ENCODE measurements at places on chromosomes 13 and 19. TPM values are rescaled to one million over a fixed set of nuclear protein-coding genes. Genes with fewer than 3 reads are reported as not detected.
A peak's percentile ranks its signal among the peaks of the same experiment; 100 is the strongest.

DNA sequence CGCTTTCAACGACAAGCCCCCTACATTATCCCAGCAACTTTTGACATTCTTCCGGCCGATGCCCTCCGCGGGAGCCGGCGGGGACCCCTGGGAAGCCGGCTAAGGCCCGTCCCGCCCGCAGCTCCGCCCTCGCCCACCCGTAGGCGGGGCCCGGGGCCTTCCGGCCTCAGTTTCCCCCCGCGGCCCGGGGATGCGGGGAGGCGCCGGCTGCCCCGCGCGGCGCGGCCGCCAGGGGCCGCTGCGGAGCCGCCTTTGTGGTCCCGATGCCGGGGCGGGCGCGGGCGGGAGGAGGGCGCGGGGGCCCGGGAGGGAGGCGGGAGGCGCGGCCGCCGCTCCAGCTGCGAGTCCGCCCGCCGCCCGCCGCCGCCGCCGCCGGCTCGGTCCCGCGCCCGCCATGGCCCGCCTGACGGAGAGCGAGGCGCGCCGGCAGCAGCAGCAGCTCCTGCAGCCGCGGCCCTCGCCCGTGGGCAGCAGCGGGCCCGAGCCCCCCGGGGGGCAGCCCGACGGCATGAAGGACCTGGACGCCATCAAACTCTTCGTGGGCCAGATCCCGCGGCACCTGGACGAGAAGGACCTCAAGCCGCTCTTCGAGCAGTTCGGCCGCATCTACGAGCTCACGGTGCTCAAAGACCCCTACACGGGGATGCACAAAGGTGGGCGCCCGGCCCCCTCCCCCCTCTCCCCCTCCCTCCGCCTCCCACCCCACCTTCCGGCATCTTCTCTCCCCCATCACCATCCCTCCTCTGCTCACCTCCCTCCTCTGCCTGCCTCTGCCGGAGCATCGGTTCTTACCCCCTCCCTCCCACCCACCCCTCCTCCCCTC, at the start of gene CELF5:
CELF5 (plus strand) TSS at position 316 of the 823 bp plus-strand sequence; CDS start at position 395, 79 bp downstream.
- H3K4me3 ChIP-seq: peak within 1 kb of the TSS; percentile 34
- no peaks in the 10 kb centered on the region for H3K36me3 ChIP-seq
- H3K4me1 ChIP-seq: peaks cover 8% of the 10 kb centered on the region
- no peak for DNase-seq

DNA sequence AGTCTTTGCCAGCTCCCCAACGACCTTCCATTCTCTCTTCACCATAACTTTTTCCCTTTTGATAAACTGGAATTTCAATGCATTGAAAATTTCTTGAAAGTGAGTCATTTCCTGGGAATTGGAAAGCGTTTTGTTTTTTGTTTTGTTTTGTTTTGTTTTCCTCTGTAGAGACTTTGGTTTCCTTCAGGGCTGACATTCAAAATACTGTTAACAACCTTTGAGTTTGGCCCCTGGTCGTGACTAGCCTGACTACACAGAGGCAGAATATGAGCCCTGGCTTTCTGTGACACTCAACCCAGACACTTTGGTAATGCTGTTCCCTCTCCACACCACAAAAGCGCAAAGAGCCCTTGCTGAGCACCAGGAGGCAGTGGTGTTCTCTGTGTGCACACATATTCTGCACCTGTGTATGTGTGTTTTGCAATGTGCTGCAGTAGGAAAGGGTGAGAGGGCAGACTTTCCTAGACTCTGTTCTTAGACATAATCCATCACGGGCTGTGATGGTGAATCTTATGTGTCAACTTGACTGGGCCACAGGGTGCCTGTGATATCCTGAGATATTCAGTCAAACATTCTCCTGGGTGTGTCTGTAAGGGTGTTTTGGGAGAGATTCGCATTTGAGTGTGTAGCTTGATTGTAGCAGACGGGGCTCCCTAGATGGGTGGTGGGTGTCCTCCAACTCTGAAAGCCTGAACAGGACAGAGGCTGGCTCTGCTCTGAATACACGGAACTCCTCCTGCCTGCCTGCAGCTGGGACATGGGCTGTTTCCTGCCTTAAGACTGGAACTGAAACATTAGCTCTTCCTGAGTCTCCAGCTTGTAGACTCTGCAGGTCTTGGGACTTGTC, 29.5 kb upstream of the ANKRD10 start:
- no peak overlapping the region for H3K27ac ChIP-seq
- no peak overlapping the region for H3K4me3 ChIP-seq
- H3K36me3 ChIP-seq: no peaks in the 10 kb centered on the region
- no peaks in the 10 kb centered on the region for H3K27me3 ChIP-seq
- H3K4me1 ChIP-seq: peaks cover 3% of the 10 kb centered on the region

SPINT2 gene
- 359 TPM for total RNA-seq

DNA sequence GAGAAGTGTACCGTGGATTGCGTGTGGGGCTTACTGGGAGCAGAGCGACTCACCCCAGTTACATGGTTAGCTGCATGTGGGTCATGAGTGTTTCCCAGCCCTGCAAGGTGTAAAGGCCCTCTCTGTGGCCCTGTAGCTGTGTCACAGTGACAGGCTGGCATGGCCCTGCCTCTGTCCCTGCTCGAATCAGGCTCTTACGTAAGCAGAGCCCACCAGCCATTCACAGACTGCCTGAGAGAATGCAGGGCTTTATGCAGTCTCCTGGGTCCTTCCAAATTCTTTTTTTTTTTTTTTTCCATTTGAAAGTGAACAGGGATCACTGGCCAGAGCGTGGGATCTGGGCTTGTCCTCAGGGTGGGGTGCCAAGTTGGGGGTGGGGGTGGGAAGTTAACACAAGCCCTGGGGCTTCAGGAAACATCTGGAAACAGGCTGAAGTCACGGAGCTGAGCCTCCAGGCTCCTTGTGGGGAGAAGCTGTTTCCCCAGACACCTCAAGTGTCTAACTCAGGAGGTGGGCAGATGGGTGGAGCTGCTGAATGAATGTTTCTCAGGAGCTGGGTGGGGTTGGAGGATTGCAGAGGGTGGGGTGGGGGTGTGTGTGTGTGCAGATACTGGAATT, 13.4 kb downstream of the TECR start:
- H3K27ac ChIP-seq: peak overlapping the region; percentile 59
- peaks cover 52% of the 10 kb centered on the region for H3K4me1 ChIP-seq
- no peak for DNase-seq
- H3K36me3 ChIP-seq: no peaks in the 10 kb centered on the region
- H3K27me3 ChIP-seq: no peaks in the 10 kb centered on the region
- no peak overlapping the region for H3K4me3 ChIP-seq

DNA sequence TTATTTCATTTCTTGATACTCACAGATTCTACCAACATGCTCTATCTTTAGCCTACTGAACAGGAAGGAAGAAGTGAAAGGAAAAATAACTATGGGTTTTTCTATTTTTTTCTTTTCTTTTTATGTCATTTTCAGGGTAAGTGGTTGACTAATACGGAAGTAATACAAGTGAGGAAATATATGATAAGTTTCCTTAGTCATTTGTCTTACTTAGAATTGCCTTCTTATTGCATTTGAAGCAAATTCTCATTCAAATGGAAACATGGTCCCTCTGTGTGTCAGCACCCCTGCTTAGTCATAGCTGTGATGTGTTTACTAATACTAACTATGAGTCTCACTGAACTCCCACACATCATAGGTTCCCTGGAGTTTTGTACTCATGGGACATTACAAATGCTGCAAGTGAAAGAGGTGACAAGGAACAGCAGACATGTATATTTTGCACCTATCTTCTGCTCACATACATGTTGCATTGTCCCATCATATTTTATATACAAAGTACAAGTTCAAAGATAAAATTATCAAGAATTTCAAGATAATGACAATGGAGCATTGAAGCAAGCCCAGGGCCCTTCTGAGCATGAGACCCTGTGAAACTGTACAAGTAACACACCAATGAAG, 60.1 kb downstream of the DCT start:
- DNase-seq: no peak
- no peaks in the 10 kb centered on the region for H3K4me1 ChIP-seq

GRCh38 chr13:112104881-112105234, 37.9 kb downstream of the SOX1 start:
- peaks cover 22% of the 10 kb centered on the region for H3K4me1 ChIP-seq
- DNase-seq: no peak
- H3K36me3 ChIP-seq: no peaks in the 10 kb centered on the region
- no peak overlapping the region for H3K27ac ChIP-seq
- H3K27me3 ChIP-seq: peaks cover 94% of the 10 kb centered on the region

- no peak for DNase-seq
- H3K27ac ChIP-seq: no peak overlapping the region
- H3K4me3 ChIP-seq: no peak overlapping the region
- H3K4me1 ChIP-seq: peaks cover 86% of the 10 kb centered on the region
- no peaks in the 10 kb centered on the region for H3K36me3 ChIP-seq
Observed at GRCh38 chr19:4974880-4975469, 6.1 kb downstream of the KDM4B start.
